ENCODE measurements at places on chromosomes 7 and 10.

GRCh38 chr7:37924491-37925041, 4.1 kb downstream of the EPDR1 start:
- DNase-seq = no peak

GRCh38 chr7:123660514-123661354, 5.1 kb downstream of the LMOD2 start:
- DNase-seq = no peak

DNA sequence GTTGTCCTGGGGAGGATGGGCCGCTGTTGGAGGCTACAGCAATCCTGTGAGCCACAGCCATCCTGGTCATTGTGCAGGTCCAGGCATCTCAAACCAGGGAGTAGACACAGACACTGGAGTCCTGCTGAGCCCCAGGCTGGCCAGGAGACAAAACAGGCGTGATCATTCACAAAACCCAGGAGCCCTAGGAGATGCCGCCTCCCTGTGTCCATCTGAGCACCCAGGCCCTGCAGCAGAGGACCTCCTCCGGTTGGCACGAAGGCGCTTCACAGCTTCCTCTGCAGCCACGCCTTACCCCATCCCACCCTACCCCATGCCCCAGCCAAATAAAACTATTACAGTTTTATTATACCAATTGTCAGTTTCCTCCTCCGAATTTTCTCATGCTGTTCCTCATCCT, 183.6 kb downstream of the PLXNA4 start:
- no peak for DNase-seq

GRCh38 chr7:74619235-74619860, 38.2 kb upstream of the GTF2I start:
- DNase-seq = no peak

DNA sequence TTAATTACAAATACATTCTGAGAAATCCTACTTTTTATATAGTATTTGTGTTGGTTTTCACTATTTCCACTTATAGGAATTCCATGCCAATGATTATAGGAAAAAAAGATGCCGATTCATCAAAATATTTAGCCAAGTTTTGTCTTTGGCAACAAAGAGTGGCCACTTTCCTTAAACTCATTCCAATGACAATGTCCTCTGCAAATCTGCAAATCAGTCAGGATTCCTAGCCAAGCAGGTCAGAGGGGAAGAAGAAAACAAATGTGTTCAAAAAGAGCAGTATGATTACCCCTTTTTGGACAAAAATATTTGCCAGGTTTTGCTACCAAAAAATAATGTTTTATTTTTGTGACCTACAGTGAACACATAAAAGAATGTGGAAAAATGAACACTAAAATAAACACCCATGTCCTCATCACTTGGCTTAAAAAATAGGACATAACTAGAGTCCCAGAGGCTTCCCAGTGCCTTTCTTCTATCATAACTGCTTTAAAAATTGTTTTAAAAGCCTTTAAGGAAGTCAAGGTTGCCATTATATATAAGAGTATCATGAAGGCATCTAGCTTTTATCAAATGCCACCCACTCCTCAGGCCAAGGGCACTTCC, 125.9 kb downstream of the ADAM12 start:
- DNase-seq = no peak

GRCh38 chr10:9081961-9082360, 1027.5 kb downstream of the GATA3 start:
- DNase-seq = no peak

GRCh38 chr10:71550628-71551027, 153.9 kb downstream of the CDH23 start:
- no peak for DNase-seq

All from CD4-positive, alpha-beta T cell treated with Interferon alpha-2 for 1 hour (primary cell).